Fibroblast of skin of scalp (primary cell): ENCODE measurements at places on chromosomes 6 and 20.
A peak's percentile ranks its signal among the peaks of the same experiment; 100 is the strongest.

- no peak for DNase-seq
Measured at GRCh38 chr6:123053602-123054225, 57.7 kb downstream of the CLVS2 start.

- peak; percentile 12 for DNase-seq
Measured at GRCh38 chr6:474453-475185, 83.1 kb downstream of the IRF4 start.

- no peak for DNase-seq
Measured at GRCh38 chr6:166671434-166672081, 44.5 kb upstream of the RPS6KA2 start.

DNA sequence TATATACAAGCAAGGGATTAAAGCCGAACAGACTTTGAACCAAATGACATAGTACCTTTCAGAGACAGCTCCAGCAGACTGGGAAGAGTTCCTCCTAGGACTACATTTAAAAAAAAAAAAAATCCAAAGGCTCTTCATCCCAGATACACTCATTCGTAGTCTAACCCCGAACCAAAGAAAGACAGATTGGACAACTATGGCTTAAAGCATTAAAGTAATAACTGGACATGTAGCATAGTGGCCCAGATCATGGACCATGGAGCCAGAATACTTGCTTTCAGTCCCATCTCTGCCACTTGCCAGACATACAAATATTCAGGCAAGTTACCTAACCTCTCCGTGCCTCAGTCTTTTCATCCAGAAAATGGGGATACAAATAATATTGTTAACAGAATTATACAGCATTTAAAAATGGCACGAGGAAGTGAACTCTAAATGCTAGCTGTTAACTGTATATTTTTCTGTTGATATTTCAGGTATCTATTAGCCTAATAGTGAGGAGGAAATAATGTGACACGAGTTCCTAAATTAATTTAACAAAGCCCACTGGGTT is 123.7 kb downstream of the HIVEP2 start:
- DNase-seq = no peak

DNA sequence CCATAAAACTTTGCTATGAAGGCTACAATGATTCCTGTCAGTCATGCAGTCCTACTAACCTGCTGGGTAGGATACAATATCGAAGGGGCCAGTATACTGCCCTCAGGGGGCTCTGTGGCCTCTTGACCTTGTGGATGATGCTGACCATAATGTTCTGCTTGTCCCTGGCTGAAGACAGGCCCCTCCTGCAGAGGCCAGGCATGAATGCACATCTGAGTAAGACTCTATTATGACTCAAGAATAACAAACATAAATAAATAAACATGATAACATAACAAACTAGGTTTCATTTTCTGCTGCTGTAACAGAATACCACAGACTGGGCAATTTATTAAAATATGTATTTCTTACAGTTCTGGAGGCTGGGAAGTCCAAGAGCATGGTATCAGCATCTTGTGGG is 44.0 kb upstream of the POU5F1 start:
- DNase-seq = no peak

DNA sequence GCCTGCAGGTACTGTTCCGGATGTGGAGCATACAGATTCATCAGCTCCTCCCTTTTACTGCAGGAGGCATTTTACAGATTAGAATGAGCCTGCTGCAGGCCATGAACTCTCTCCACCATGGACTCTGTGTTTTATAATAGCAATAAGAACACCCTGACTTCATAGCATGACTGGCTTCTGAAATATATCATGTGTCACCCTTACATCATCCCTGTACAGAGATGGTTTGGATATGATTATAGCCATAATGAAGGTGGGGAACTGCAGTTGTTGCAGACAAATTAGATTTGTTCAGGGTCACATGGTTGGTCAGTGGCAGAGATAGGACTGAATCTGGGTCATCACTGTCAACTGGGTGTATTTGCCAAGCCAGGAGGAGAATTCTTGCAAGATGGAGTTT is 100.7 kb downstream of the FOXO3 start:
- peak; percentile 62 for DNase-seq

DNA sequence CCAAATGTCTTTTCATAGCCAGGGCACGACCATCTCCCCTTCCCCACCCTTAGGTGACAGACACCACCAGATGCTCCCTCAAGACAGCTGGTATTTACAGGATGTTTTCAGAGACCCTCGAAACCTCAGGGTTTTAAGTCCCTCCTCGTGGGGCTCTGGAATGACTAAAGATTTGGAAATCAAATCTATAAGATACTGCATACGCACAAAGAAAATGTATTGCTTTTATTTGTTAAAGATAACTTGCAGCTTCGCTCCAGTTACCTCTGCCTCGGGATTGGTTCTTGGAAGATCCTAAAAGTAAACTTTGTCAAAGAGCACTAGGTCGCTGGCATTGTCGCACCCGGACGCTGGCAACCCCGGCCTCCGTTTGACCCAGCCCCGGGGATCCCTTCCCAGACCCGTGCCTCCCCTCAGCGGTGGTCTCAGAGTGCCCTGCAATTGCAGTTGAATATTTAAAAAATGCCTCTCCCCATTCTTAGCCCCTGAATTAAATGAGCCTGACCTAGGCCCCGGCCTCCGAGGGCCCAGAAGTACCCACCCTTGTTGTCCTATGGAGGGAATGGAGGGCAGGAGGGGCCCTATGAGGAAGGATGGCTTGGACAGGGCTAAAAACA is 7.1 kb downstream of the PAX1 start:
- DNase-seq = no peak

DNA sequence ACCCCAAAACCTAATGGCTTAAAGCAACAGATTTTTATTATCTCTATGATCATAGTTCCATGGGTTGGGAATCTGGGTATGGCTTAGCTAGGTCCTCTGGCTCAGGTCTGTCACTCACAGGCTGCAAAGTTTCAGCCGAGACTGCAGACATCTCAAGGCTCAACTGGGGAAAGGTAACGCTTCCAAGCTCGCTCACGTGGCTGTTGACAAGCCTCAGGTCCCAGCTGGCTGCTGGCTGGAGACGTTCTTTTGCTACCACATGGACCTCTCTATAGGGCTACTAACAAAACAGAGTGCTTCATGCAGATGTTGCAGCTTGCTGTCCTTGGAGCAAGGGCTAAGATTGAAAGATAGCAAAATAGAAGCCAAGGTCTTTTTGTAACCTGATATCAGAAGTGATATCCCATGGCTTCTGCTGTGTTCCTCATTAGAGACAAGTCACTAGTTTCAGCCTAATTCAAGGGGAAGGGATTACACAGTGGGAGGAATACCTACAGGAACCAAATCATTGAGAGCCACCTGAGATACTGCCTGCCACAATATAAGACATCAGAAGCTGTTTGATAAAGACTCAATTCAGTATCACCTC is 6.6 kb downstream of the HTR1E start:
- no peak for DNase-seq

DNA sequence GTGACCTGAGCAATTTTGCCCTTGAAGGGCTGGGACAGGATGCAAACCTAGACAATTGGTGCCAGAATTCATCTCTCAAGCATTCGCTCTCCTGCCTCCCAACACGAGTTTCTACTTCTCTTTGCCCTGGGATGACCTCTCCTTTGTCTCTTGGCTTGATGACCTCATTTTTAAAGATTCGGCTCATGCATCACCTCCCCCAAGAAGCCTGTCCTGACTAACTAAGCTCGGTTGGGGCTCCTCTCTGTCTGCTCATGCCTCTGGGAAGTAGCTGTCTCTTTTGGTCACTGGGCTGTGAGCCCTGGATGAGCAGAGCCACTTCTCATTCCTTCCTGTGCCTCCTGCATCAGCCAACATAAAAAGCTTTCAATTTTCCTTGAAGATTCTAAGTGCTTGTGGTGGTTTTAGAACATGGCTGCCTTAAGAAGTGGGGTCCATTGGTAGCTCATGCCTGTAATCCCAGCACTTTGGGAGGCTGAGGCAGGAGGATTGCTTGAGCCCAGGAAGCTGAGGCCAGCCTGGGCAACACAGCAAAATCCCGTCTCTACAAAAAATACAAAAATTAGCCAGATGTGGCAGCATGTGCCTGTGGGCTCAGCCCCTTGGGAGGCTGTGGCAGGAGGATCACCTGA is 11.1 kb upstream of the TCF15 start:
- DNase-seq = peak; percentile 37

GRCh38 chr6:9745966-9746365 is 668.9 kb downstream of the TFAP2A start:
- DNase-seq = no peak

GRCh38 chr20:37726321-37726720 is 32.5 kb downstream of the CTNNBL1 start:
- DNase-seq = no peak

- no peak for DNase-seq
Measured at GRCh38 chr6:18024876-18025275, 37.4 kb upstream of the KIF13A start.

GRCh38 chr20:50027611-50028105 is 44.9 kb downstream of the SNAI1 start:
- DNase-seq = peak; percentile 89

- DNase-seq = no peak
Measured at GRCh38 chr6:114339706-114340105, 3.1 kb downstream of the HS3ST5 start.

- DNase-seq = no peak
Measured at GRCh38 chr6:37651991-37652390, 45.7 kb downstream of the MDGA1 start.

- peak; percentile 94 for DNase-seq
Measured at GRCh38 chr20:45337367-45338120, 10.7 kb downstream of the SDC4 start.

GRCh38 chr6:13006578-13007300 is 290.2 kb downstream of the PHACTR1 start:
- no peak for DNase-seq

DNA sequence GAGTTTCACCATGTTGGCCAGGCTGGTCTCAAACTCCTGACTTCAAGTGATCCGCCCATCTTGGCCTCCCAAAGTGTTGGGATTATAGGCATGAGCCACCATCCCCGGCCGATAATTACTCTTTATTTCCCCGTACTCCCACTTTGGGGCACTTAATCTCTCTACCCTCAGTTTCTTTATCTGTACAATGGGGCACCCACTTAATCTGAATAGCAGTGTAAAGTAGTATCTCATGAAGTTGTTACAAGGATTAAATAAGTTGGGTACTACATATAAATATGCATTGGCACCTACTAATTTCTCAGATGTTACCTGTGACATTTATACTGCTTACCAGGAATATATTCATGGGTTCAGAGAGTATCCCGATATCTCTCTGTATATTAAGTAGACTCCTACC is 15.2 kb downstream of the GINM1 start:
- DNase-seq = no peak

- no peak for DNase-seq
Measured at GRCh38 chr20:23129891-23130621, 43.9 kb upstream of the CD93 start.

GRCh38 chr6:132643547-132643946 is 15.4 kb downstream of the TAAR1 start:
- no peak for DNase-seq

DNA sequence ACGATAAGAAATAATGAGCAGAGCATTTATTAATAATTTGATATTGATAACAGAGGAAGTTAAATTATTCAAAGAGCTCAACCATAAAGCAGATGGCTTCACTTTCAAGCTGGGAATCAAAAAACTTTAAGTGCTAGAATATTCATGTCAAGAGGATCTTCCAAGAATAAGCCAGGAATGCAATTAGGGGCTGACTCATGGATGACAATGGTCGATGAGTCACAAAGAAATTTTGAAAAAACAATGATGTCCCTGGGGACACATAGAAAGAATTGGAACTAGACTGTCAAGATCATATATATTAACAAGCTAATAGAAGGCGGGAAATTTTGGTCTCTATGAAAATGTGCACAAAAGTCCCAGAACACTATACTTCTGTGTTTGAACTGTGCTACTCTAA is 304.1 kb downstream of the LAMA2 start:
- peak; percentile 90 for DNase-seq

DNA sequence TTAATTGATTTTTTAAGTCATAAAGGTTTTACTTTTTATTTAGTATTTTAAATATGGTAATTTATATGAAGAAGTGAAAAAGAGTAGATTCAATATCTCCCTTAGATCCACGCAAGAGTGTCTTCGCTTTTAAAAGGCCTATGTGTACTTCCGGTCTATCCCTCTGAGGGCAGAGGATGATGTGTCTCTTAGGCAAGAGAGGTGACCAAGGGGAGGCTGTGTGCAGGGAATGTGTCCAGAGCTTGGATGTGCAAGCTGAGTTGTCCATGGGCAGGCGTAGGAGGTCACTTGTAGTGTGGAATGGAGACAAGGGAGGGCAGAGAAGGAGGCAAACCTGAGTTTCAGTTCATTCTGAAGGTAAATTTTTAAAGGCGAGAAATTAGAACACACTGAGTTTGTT is 113.9 kb downstream of the CRYBG1 start:
- no peak for DNase-seq

GRCh38 chr6:149895833-149896271 is 2.1 kb downstream of the RAET1E start:
- DNase-seq = peak; percentile 78

DNA sequence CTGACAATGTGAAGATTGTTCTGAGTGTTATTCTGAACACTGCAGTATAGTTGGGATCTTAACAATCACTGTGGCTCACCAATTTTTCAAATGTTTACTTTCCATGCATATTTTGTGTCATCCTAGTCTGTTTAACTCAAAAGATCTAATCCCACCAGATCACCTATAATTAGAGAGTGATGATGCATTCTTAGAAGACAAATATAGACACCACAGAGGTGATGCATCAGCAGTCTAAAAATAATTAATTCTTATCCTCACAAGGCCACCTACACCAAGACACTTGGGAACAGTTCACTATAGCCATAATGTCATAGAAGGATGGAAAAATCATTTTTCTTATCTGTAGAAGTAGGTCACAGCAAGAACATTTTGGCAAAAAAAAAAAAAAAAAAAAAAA is 154.8 kb downstream of the UBE3D start:
- DNase-seq = no peak

- DNase-seq = peak; percentile 57
Measured at GRCh38 chr20:49028684-49029083, 17.4 kb upstream of the CSE1L start.

- DNase-seq = no peak
Measured at GRCh38 chr6:134701301-134701700, 248.6 kb downstream of the ALDH8A1 start.

GRCh38 chr20:57704245-57704644 is 5.6 kb downstream of the PMEPA1 start:
- no peak for DNase-seq

GRCh38 chr6:119157506-119157815 is 79.0 kb upstream of the FAM184A start:
- DNase-seq = no peak
